H7 (cell line): ENCODE measurements at places on chromosomes 11 and 22. TPM values are rescaled to one million over a fixed set of nuclear protein-coding genes. Genes with fewer than 3 reads are reported as not detected.

POU2AF1 gene
- not detected in 2 replicates for total RNA-seq

HTR3A gene
- total RNA-seq, result 2.0 and 5.4 TPM in 2 replicates

KRTAP5-7 gene
- not detected in 2 replicates for total RNA-seq

SGSM1 gene
- 1.1 and 2.3 TPM in 2 replicates for total RNA-seq

STX3 gene
- total RNA-seq, result 43.2 and 60.8 TPM in 2 replicates

GSTT2 gene
- 0.48 TPM in 1 of 2 replicates, not detected in the other for total RNA-seq

GRCh38 chr11:47342854-47343253 lies 9.6 kb downstream of the MYBPC3 start:
- no peak for DNase-seq

- peak; percentile 72 for DNase-seq
Measured at GRCh38 chr11:113274713-113275582, 39.4 kb upstream of the TTC12 start.

DNA sequence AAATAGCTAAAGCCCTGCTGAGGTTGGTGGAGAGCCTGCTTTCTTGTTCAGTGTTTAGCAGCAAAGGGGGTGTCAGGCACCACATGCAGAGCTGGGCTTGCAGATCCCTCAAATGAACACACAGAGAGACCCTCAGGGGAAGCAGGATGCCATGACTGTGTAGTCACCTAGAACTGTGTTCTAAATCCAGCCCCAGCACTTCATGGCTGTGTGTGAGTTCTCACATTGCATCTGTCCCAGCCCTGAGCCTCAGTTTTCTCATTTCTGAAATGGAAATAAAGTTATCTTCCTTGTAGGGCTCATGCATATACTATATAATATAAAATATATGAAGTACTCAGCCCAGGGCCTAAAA lies 47.1 kb downstream of the CWC15 start:
- no peak for DNase-seq

DNA sequence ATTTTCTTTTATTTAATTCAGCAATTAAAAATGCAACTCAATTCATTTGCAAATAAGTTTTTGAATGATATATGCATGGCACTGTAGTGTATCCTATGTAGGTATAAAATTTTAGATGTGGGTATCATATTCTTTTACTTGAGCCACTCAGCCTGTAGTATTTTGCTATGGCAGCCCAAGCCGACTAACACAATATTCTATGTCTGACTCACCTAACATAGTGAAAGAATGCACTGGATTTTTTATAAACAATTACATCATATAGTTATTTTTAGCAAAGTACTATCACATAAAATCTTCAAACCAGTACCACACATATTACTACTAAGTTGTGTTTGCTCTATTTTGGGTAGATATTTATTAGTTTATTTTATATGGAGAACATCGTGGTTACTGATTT lies 21.9 kb upstream of the GRIA4 start:
- DNase-seq, result no peak

DNA sequence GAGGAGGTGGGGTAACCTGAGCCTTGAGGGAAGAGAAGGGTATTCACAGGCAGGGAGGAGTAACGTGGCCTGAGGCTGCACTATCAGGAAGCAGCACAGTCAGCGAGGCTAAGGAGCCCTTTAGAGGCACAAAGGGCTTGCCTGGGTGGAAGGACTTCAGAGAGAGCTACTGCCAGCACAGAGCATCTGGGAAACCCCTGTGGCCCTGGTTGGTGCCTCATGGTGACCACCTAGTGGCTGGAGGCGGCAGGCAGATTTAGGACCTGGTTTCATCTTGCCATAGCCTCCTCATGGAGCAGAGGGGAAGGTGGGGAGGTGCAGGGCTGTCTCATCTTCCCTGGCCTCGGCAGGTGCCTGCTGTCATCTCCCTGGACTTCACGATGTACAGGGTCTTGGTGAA lies 64.5 kb downstream of the MPPED1 start:
- DNase-seq, result peak; percentile 77

DNA sequence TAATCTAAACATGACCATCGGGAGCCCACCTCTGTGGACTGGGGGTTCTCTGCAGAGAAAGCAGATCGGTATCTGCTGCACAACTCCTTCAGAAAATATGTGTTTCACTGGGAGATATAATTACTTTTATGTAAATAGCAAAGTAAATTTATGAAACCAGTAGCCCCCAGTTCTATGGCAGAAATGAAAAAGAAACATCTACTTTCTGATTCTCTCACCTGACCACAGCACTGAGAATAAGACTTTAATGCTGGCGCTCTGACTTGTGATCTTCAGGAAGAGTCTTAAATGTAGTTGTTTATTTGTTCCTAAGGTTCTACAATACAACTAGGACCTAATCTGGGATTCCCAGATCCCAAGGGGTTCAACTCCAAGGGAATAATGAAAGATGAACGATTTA lies 518.0 kb downstream of the DLG2 start:
- DNase-seq, result no peak

- DNase-seq, result peak; percentile 72
Measured at GRCh38 chr11:64804346-64805210, 1.6 kb upstream of the MAP4K2 start.

GRCh38 chr11:45260071-45260470 lies 26.1 kb downstream of the SYT13 start:
- no peak for DNase-seq

- no peak for DNase-seq
Measured at GRCh38 chr11:108351468-108351867, 115.9 kb downstream of the C11orf65 start.

DNA sequence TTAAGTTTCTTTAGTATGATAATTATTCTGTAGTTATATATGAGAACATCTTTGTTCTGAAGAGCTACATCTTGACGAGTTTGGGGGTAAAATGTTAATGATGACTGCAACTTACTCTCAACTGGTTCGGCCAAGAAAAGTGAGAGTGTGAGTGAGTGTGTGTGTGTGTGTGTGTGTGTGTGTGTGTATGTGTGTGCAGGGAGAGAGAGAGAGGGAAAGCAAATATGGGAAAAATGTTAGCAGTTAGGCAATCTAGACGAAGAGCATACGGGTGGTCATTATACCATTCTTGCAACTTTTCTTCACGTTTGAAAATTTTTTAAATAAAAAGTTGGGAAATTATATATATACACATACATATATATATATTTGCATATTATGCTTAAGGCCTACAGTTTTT lies 18.3 kb upstream of the TMEM41B start:
- no peak for DNase-seq

GRCh38 chr11:76362716-76363115 lies 18.2 kb downstream of the THAP12 start:
- DNase-seq, result no peak

DNA sequence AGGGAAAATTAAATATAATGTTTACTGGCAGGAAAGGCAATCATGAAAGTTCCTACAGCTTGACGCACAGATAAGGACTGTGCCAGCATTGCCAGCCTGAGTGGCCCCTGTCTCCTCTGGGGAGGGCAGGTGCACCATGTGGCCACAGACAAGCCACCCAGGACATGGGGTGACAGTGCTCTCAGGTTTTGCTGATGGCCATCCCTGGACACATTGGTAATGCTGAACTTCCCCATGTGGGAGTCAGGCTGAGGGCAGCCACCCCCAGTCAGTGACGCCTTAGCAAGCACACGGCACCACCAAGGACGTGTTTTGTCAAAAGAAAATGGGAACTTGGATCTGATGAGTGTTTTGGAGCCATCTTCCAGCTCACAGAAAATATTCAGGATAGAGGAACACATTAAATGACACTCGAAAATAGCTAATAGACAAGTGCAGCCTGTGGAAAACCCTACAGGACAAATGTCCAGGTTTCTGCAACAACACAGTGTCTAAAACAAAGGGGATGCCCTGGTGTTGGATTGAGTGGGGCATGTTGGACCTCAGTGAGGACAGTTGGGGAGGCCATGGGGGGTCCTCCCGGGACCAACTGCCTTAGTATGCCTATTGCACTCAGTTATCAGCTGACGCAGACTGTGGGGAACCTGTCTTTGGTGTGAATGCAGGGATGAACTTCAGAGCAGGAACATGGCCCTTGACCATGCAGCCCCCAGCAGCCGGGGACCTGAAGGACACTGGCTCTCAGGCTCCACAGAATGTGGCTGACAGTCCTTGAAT lies 1450.5 kb downstream of the BRD1 start:
- no peak for DNase-seq

DNA sequence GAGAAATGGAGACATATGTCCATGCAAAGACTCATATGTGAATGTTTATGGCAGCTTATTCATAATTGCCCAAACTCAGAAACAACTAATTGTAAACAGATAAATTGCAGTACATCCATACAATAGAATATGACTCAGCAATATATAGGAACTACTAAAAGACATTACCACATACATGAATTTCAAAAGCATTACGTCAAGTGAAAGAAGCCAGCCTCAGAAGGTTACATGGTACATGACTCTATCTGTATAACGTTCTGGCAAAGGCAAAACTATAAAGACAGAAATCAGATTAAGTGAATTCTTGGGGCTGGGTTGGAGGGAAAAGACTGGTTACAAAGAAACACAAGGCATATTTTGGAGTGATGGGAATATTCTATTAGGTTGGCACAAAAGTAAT lies 7.2 kb downstream of the KCTD21 start:
- no peak for DNase-seq

GRCh38 chr11:115503886-115504275 lies 334 bp downstream of the CADM1 start:
- DNase-seq, result no peak

DNA sequence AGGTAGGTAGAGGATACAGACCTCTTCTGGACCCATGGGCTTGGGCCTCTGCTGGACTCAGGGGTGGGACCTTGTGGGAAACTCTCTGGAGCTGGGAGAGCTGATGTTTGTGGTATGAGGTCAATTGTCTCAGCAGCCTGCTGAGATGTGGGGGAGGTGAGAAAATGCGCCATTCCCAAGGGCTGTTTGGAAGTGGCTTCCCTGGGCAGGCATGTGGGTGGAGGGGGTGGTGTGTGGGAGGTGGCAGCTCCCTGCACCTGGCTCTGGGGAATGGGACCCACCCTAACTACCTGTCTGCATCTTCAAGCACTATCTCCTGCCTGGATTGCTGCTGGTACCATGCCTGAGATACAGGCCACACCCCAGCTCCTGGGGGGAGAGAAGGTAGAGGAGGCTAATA lies 97.4 kb upstream of the THY1 start:
- DNase-seq, result no peak

DNA sequence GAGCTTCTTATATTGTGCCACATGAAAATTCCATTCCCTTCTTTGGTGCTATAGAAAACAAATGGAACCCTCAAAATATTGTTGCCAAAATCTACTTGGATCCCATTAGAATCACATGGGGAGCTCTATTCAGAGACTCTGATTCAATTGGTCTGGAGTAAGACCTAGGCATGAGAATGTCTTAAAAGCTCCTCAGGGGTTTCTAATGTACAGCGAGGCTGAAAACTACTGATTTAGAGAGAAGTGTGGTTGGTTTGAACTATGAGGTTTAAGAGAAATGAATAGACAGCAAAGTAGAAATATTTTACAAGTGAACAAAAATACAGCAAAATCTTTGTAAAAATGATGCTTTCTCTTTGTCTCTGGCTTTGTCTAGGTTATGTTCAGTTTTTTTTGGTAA lies 514.7 kb downstream of the CNTN5 start:
- DNase-seq, result no peak
